ENCODE measurements at places on chromosomes 6 and 20.

- no peak for DNase-seq
These were observed 76.7 kb upstream of the ZFP64 start for GRCh38 chr20:52268184-52268749.

- DNase-seq = no peak
These were observed 3.9 kb upstream of the REV3L start for GRCh38 chr6:111486921-111487320.

GRCh38 chr6:129312880-129313279 is 397.1 kb downstream of the ARHGAP18 start:
- DNase-seq = no peak

GRCh38 chr20:31496761-31497295 is 17.4 kb upstream of the HM13 start:
- no peak for DNase-seq

DNA sequence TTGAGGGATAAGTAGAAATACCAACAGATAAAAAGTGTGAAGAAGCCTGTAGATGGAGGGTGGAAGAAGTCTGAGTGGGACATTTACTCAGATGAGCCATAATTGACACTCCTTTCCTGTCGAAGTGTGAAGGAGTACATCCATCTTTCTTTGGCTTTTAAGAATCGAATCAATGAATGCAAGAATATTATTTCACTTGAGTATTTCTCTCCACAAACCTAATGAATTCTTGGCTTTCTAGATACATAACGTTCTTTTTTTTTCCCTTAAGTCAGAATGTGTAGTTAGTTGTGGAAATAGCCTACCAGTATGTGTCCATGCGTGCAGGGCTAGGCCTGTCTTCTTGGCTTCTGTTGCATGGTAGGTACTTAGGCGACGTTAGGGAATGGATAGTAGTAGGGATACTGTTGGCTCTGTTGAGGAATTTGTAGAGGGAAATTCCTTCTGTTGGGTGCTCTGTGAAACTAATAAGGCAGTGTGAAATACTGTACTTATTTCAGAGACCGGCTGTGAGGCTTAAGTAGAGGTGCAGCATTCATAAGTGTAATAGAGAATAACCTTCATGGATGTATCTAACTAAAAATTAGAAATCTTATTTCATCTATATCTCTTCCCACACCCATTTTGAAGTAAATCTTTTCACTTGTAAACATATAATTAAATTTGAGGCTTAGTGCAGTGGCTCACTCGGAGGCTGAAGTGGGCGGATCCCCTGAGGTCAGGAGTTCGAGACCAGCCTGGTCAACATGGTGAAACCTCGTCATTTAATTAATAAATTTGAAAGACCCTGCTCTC is 1.5 kb downstream of the RPS18 start:
- peak; percentile 19 for DNase-seq

DNA sequence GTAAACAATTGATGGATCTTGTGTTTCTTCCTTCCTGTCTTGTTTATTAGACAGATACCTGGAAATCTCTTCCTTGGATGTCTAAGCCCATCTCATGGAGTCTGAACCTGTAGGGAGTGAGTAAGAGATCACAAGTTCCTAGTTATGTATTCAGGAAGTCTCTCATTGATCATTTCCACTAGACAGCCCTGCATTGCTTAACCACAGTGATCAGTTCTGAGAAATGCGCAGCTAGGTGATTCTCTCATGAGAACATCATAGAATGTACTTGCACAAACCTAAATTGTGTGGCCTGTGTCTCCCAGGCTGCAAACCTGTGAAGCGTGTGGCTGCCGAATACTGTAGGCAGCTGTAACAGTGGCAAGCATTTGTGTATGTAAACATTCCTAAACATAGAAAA is 39.1 kb downstream of the FAM120B start:
- no peak for DNase-seq

Data from hematopoietic multipotent progenitor cell treated with erythropoietin and hydrocortisone succinate and interleukin-3 and kit ligand, for 4 days (in vitro differentiated cells).